Heart right ventricle (tissue), 16 donors: ENCODE measurements at places on chromosomes 2 and 18. TPM values are rescaled to one million over a fixed set of nuclear protein-coding genes. Genes with fewer than 3 reads are reported as not detected.

Gene SOCS6
- polyA plus RNA-seq = 6.1 TPM

Gene RBM43
- polyA plus RNA-seq = 1.1 TPM

Gene FHOD3
- polyA plus RNA-seq = 298 TPM

Gene CDH2
- 101 TPM for polyA plus RNA-seq

Gene OXER1
- polyA plus RNA-seq = 0.25 TPM

Gene CRACDL
- polyA plus RNA-seq = 3.1 TPM

Gene CXCR4
- polyA plus RNA-seq = 4.7 TPM

Gene PRSS56
- 0.15 TPM for polyA plus RNA-seq

Gene KCNJ3
- 0.01 TPM for polyA plus RNA-seq

- H3K4me1 ChIP-seq = no peaks in the 10 kb centered on the region
- H3K36me3 ChIP-seq = no peaks in the 10 kb centered on the region
- H3K4me3 ChIP-seq = no peak overlapping the region
- H3K27ac ChIP-seq = no peak overlapping the region
- H3K27me3 ChIP-seq = no peaks in the 10 kb centered on the region
- DNase-seq = no peak
Measured at GRCh38 chr2:174716785-174717184, 47.5 kb downstream of the CHRNA1 start.

DNA sequence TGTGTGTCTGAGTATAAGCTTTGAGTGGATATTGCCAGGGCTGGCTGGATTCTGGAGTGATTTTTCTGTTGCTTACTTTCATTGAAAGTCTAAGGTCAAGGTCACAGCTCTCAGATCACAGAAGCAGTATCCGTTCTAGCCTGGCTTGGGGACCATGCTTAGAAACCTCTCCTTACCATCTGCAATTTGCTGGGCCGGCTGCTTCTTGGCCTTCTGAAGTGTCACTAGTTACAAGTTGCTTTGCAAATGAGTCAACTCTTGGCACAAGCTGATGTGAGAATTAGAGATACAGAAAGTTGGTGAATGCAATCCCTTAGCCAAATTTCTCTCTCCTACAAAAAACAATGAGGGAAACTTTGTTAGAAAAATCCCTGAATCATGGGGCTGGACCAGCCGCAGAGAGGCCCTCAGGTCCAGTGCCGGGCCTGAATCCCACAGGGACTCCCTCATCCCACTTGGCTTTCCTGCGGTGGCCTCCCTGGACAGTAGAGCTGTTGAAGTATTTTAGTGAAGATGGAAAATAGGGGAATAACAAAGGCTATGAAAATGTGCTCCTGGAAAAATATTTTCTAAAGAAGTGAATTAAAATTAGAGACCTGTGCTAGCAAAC lies 92.7 kb upstream of the CNGA3 start:
- H3K27me3 ChIP-seq = no peaks in the 10 kb centered on the region
- no peaks in the 10 kb centered on the region for H3K4me1 ChIP-seq
- DNase-seq = peak; percentile 15
- H3K27ac ChIP-seq = no peak overlapping the region
- H3K36me3 ChIP-seq = no peaks in the 10 kb centered on the region

DNA sequence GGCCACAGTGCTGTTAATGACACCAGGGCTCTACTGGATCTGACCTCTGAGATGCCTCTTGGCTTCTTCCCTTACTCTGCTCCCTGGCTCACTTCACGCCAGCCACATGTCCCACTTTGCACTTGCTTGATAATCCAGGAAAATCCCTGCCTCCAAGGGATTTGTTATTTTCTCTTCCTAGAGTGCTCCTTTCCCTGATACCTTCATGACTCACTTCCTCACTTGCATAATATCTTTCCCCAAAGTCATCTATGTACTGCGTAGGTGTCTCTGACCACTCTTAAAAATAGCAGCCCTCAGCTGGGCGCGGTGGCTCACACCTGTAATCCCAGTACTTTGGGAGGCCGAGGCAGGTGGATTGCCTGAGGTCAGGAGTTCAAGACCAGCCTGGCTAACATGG lies 572.3 kb downstream of the PLCL1 start:
- DNase-seq = no peak
- no peaks in the 10 kb centered on the region for H3K4me1 ChIP-seq
- no peak overlapping the region for H3K4me3 ChIP-seq

GRCh38 chr2:9666306-9666705 lies 35.5 kb upstream of the YWHAQ start:
- peaks cover 23% of the 10 kb centered on the region for H3K4me1 ChIP-seq
- no peak overlapping the region for H3K27ac ChIP-seq
- no peaks in the 10 kb centered on the region for H3K36me3 ChIP-seq
- no peak for DNase-seq
- H3K27me3 ChIP-seq = no peaks in the 10 kb centered on the region

- H3K4me3 ChIP-seq = no peak overlapping the region
- H3K36me3 ChIP-seq = no peaks in the 10 kb centered on the region
- H3K27ac ChIP-seq = no peak overlapping the region
- no peaks in the 10 kb centered on the region for H3K27me3 ChIP-seq
- no peaks in the 10 kb centered on the region for H3K4me1 ChIP-seq
Measured at GRCh38 chr2:109715313-109715805, 78.7 kb upstream of the RGPD5 start.

GRCh38 chr2:64063454-64063853 lies 44.2 kb upstream of the VPS54 start:
- H3K27ac ChIP-seq = peak overlapping the region; percentile 76
- H3K4me1 ChIP-seq = peaks cover 2% of the 10 kb centered on the region
- H3K36me3 ChIP-seq = no peaks in the 10 kb centered on the region
- DNase-seq = no peak
- H3K27me3 ChIP-seq = no peaks in the 10 kb centered on the region

DNA sequence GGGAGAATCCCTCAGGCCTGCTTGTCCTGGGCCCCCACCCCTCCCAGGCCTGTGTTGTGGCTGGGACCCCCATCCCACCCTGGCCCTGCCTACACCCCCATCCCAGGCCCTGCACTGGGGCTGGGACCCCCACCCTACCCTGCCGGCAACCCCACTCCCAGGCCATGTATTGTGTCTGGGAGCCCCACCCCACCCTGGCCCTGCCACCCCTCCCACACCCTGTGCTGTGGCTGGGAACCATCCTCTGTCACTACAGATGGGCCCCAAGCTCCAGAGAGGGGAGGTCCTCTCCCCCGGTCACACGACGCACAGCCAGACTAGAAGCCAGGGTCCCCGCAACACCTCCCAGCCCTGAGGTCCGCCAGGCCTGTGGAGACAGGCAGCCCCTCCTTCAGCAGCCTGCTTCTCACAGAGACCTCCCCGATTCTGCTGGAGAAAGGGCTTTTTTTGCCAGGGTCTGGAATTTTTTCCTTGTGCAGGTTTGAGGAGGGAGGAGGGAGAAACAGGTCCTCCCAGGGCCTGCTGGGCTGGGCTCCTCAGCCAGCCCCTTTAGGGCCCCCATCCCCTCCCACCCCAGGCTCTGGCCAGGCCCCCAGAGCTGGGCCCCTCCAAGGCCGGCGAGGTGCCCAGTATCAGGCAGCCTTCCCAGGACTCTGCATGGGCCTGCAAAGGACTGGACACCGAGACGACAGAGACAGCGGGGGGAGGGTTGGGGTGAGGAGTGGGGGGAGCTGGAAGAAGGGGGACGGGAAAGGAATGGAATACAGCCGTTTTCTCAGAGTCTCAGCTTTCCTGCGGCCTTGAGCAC lies 28.0 kb downstream of the KIF1A start:
- H3K27ac ChIP-seq = no peak overlapping the region
- H3K27me3 ChIP-seq = peaks cover 12% of the 10 kb centered on the region
- H3K36me3 ChIP-seq = no peaks in the 10 kb centered on the region
- H3K4me1 ChIP-seq = no peaks in the 10 kb centered on the region

- H3K27ac ChIP-seq = no peak overlapping the region
- peaks cover 17% of the 10 kb centered on the region for H3K27me3 ChIP-seq
- H3K36me3 ChIP-seq = no peaks in the 10 kb centered on the region
- no peak overlapping the region for H3K4me3 ChIP-seq
- H3K4me1 ChIP-seq = no peaks in the 10 kb centered on the region
Measured at GRCh38 chr2:446303-446874, 158.5 kb upstream of the ALKAL2 start.

DNA sequence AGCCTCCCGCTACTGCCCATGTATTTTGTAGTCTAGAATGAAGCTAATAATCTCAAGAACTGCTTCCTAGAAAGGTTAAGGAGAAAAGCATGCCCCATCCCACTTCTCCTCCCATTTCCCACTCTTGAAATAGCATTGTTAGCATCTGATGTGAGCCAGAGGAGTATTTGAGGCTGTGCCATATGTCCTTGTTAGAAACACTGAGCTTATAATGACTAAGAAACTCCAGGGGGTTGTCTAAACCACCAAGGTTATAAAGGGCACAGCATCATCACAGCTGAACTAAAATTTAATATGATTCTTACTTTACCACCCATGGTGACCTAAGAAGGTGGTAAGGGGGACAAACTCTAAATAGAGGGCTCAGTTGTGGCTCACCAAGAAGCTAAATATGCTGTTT lies 16.6 kb downstream of the TSPYL6 start:
- H3K4me3 ChIP-seq = no peak overlapping the region
- H3K27ac ChIP-seq = no peak overlapping the region
- no peaks in the 10 kb centered on the region for H3K36me3 ChIP-seq

- no peak overlapping the region for H3K4me3 ChIP-seq
- no peak for DNase-seq
- H3K27me3 ChIP-seq = peaks cover 36% of the 10 kb centered on the region
- no peak overlapping the region for H3K27ac ChIP-seq
- H3K4me1 ChIP-seq = peaks cover 29% of the 10 kb centered on the region
Measured at GRCh38 chr2:154694881-154695280, 3.6 kb upstream of the KCNJ3 start.

DNA sequence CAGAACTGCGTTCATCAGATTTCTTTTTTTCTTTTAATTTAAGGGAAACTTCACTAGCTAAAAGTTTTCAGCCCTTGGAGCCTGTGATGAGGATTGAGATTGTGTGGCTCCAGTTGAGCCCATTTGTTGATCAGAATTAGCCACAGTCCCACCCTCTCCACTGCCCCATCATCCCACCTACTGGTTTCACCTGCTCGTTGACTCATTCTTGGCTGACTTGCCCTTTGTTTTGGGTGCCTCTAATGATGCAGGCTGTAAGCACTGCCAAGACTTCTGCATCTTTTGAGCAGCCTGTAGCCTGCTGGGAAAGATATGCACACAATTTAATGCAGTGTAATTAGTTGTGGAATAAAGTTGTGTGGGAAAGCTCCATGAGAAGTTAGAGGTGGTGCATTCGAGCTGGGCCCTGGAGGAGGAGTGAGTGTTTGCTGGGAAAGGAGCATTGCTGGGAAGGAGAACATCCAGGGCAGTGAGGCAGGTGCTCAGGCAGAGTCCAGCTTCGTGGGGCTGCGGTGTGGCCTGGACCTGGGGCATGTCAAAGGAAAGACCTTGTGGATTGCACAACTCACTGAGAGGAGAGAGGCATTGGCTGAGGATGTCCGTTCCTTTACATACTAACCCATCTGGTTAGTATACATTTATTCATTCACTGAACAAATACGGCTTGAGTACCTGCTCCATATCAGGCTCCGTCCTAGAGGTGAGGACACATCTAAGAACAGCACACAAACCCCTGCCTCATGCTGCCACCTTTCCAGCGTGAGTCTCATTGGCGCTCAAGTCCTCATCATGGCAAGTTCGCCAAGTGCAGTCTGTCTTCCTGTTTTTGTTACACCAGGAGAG lies 18.2 kb downstream of the ASPRV1 start:
- H3K27ac ChIP-seq = peak overlapping the region; percentile 58
- no peak overlapping the region for H3K4me3 ChIP-seq
- H3K4me1 ChIP-seq = no peaks in the 10 kb centered on the region
- no peak for DNase-seq
- peaks cover 48% of the 10 kb centered on the region for H3K36me3 ChIP-seq
- H3K27me3 ChIP-seq = no peaks in the 10 kb centered on the region

- H3K27me3 ChIP-seq = no peaks in the 10 kb centered on the region
- no peak for DNase-seq
- H3K36me3 ChIP-seq = no peaks in the 10 kb centered on the region
- no peaks in the 10 kb centered on the region for H3K4me1 ChIP-seq
- H3K4me3 ChIP-seq = no peak overlapping the region
Measured at GRCh38 chr2:215979620-215980019, 33.7 kb downstream of the MREG start.

DNA sequence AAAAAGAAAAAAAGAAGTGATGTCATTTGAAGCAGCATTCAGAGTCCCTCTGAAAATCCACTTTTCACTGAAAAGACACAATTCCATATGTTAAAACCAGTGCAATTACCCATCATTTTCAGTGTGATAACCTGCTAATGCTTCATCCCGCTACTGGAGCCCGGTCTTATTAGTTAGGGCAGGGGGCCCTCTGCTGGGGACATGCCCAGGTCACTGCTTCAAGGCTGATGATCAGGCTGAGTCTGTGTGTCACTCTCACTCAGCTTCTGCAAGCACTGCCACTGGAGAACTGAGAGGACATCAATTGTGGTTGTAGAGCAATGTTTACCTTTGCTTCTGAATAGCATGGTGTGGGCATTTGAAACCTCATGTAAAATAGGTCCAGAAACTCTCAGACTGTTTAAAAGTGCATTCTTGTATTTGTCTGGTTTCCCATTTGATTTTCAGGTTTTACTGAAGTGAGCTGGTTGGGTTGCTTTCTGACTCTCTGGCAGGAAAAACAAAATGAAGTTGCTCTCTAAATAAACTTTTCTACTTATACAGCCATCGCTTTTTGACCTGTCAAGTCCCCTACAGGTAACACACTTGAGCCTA lies 49.2 kb upstream of the NXPH2 start:
- H3K4me1 ChIP-seq = no peaks in the 10 kb centered on the region
- no peak overlapping the region for H3K27ac ChIP-seq
- no peak overlapping the region for H3K4me3 ChIP-seq

DNA sequence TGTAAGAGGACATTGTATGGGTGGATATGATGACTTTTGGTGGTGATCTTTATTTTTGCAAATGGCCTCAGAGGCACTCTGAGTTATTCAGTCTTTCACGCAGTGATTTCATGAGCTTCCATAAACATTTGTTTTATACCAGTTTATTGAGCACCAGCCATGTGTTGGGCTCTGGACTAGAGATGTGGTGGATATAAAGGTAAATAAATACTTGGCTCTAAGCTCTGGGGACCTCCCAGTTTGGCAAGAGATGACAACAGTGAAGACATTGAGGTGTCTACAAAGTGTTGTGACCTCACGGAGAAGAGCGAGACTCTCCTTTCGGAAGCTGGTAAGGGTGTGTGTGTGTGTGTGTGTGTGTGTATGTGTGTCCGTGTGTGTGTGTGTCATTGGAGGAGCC lies 146.4 kb downstream of the TANC1 start:
- H3K4me3 ChIP-seq = no peak overlapping the region
- no peaks in the 10 kb centered on the region for H3K36me3 ChIP-seq
- H3K27me3 ChIP-seq = no peaks in the 10 kb centered on the region
- no peak overlapping the region for H3K27ac ChIP-seq
- H3K4me1 ChIP-seq = peaks cover 18% of the 10 kb centered on the region
- no peak for DNase-seq
